Hair follicular keratinocyte (primary cell): ENCODE measurements at places on chromosomes 5 and 9. TPM values are rescaled to one million over a fixed set of nuclear protein-coding genes. Genes with fewer than 3 reads are reported as not detected.

EXOC3 gene
- 14.9 and 18.7 TPM in 2 replicates for total RNA-seq

FAM13B gene
- total RNA-seq: 3.1 and 4.9 TPM in 2 replicates

CIZ1 gene
- 48.4 and 49.0 TPM in 2 replicates for total RNA-seq

DNAH5 gene
- 0.23 and 0.38 TPM in 2 replicates for total RNA-seq

DIRAS2 gene
- not detected in 2 replicates for total RNA-seq

NTNG2 gene
- 0.08 TPM in 1 of 2 replicates, not detected in the other for total RNA-seq

CCIN gene
- total RNA-seq: not detected in 2 replicates

COL27A1 gene
- 10.2 and 11.0 TPM in 2 replicates for total RNA-seq
